Stimulated activated naive B cell treated with anti-CD40 and anti-IgM and Interleukin-4, amounts not matched to agents 10 μg/mL and 1 μg/mL and 100 μg/mL, for 72 hours (primary cell): ENCODE measurements at places on chromosomes 1 and 21.

DNA sequence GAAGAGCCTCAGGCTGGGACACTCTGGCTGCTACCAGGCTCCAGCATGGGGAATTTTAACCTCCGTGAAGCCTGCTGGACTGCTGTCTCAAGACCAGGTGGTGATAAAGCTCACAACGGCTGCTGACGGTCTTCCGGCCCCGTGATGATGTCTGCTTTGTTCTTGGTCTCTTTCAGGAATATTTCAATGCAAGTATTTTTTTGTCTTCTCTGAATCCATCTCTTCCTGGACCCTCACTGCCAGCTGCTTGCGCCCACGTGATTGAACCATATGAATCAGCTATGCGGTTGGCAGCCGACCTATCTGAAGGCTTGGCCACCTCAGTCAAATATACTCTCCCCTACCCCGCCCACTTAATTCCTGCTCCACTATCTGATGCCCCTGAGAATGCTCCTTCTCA is 14.6 kb upstream of the SLC6A17 start:
- DNase-seq = no peak

DNA sequence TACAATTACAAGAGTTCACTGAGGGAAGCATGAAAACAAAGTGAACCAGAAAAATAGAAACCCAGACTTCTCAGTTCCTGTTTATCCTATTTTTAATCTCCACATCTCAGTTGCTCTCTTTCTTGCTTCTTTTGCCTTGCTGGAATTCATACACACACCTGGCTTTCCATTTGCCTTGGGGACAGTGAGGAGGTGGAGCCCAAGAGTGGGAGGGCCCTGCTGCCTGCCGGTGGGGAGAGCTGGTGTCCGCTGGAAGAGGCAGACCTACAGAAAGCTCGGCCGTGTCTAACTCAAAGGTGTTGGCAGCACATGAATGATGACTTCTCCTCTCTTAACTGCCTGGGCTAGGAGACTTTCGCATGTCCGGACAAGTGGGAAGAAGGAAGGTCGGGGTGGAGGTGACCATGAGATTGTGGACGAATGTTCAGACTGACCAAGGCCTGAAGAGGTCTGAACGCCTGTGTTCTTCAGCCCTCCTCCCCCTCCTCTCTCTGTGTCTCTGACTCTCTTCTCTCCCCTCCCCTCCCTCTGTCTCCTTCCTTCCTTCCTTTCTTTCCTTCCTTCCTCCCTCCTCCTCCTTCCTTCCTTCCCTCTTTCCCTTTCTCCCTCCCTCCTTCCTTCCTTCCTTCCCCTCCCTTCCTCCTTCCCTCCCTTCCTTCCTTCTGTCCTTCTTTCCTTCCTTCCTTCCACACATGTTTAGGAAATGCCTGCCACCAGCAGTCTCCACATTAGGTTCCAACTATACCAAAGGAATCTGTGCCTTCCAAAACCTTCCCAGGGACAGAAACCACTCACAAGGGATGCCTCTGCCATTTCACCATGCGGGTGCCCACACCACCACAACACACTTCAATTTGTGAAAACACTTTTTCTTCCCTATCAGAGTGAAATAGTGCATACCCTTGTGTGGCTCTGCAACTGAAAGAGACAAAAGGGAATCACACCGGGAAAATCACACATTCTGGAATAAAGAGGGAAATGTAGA is 157.3 kb upstream of the RUNX1 start:
- peak; percentile 24 for DNase-seq

GRCh38 chr1:20212685-20213331 is 26.5 kb upstream of the PLA2G2C start:
- peak; percentile 63 for DNase-seq

- DNase-seq = no peak
These were observed 1.5 kb downstream of the OR14A2 start for GRCh38 chr1:247746391-247746935.

DNA sequence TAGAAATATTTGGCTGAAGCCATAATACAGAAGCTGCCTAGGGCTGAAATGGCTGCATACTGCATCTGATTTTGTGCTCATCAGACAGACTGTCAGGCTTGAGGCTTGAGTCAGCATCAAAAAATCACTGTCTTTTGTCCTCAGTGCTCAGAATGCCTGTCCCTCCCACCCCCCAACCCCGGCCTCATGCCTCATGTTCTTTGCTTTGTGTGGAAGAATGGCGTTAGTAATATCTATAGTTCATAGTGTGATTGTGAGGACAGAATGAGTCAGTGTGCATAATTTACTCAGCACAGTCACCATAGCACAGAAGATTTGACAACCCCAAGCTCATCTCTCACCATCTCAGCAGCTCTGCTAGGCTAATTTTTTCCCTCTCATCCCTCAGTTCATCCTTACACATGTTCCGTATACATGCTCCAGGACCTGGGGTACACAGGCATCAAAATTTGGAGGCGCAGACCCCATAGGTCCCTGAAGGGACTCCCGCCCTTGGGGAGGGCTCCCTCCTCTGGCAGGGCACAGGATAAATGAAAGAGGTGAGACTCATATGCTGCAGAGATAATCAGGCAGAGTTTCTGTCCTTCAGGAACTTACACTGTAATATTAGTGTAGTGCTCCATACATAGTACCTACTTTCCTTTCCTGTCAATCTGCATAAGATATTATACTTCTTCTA is 159.1 kb upstream of the C8B start:
- no peak for DNase-seq

GRCh38 chr1:22680726-22681125 is 27.7 kb downstream of the C1QB start:
- no peak for DNase-seq

- DNase-seq = no peak
These were observed 1.2 kb downstream of the EFHD2 start for GRCh38 chr1:15410884-15411245.

- DNase-seq = no peak
These were observed 62.5 kb upstream of the LYST start for GRCh38 chr1:235929216-235929615.

- DNase-seq = no peak
These were observed 81.8 kb upstream of the KCNA3 start for GRCh38 chr1:110756506-110756905.

DNA sequence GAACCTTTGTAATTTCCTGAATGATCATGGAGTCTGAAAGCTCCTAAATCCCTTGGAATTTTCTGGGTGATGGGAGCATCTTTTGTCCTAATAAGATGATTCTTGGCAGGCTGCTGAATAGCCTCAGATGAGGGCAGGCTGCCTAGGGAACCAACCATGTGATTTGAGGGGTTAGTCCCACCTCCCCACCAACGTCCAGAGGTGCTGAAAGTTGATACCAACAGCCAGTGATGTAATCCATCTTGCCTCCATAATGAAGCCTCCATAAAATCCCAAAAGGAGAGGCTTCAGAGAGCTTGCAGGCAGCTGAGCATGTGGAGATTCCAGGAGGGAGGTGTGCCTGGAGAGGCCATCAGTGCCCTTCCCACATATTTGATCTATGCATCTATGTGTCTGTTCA is 43.7 kb downstream of the GTF2B start:
- no peak for DNase-seq

DNA sequence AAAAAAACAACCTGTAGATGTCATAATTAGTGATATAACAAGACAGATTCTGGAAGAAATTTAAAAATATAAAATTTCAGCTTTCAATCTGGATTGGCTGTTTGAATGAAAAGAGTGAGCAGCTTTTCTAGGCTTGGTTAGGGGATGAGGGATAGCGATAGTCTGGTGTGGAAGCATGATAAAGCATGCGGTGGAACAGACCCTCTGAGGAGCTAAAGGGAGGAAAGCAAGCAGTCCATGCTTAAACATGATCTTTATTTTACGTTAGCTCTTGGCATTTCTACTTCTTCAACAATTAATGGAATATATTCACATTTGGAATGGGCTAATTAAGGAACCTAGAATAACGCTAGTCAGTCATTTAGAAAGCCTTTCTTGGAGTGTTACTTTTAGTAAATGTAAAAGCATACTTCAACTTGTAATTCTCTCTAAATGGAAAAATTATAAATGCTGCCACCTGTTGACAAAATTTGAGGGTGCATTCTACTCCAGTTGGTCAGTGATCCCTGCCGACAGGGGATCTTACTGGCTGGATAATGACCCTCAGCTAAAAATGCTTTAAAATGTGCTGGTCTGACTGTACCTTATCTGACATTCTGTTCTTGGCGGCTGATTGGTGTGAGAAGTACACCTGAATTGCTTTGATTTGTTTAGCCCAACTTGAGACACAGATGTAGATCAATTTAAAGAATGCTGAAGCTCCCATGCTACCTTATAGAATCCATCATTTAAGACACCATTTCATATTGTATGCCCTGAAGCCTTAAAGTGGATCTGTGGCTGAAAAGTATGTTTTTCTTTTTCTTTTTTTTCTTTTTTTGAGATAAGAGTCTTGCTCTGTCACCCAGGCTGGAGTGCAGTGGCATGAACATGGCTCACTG is 61.2 kb downstream of the AK4 start:
- no peak for DNase-seq
